RWPE2 (cell line): ENCODE measurements at places on chromosomes 7 and 10.

DNA sequence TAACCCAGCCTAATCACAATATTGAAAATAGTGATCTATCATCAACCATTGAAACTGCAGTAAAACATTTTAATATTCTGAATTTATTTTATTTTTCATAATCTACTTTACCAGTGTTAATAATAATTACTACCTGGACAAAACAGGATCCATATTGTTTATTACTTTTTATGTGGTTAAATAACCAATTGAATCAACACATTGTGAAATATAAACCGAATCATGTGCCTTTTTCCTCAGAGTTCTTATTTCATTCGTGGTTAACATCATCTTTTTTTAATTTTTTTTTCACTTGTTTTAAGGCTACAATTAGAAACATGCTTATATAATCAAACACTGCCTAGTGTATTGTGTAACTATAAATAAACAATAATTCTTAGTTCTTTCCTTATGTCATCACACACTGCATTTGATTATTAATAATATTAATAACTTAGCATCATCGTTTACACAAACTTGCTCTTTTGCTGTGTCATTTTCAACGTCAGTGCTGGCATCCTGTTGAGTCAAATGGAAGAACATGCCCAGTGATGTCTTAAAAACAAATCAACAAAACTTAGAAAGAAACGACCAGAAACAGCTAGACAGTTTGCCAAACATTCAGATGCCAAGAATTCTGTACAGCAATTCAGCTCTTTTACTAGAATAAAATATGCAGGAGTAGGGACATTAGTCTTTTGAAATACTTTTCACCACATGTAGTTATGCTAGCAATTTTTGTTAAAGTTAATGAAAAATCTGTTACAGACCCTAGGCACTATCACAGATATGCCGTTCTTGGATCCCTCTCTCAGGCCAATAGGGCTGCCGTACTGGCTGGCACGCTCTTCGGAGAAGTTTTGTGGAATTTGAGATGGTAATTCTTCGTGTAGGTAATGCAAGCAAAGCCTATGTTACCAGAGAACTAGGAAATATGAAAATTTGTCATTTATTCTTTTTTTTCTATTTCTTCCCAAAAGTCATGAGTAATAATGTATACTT, 330.4 kb upstream of the SEMA3A start:
- no peak overlapping the region for H3K4me3 ChIP-seq
- no peaks in the 10 kb centered on the region for H3K27me3 ChIP-seq

DNA sequence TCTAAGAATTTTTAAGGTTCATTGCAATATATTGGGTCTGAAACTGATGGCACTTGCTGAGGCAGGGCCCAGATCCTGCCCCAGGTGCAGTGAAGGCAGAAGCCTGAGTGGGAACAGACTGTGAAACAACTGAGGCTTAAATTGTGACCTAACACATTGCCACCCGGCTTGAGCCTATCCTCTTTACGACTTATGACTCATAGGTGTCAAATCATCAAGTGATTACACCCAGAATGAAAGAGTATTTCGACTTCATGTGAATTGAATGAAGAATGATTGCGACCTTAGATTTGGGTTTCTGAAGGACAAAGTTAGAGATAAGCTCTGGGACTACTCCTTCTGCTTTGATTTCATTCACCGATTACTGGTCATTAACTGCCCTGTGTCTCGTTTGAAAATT, 200.9 kb downstream of the CREB5 start:
- H3K4me3 ChIP-seq: no peak overlapping the region
- peak overlapping the region; percentile 71 for H3K27ac ChIP-seq
- DNase-seq: no peak
- H3K4me1 ChIP-seq: peaks cover 39% of the 10 kb centered on the region
- no peaks in the 10 kb centered on the region for H3K27me3 ChIP-seq

- H3K27me3 ChIP-seq: no peaks in the 10 kb centered on the region
- H3K27ac ChIP-seq: no peak overlapping the region
- peak overlapping the region; percentile 3 for H3K4me3 ChIP-seq
- peaks cover 12% of the 10 kb centered on the region for H3K4me1 ChIP-seq
Measured at GRCh38 chr7:909358-910329, 33.3 kb downstream of the GET4 start.

DNA sequence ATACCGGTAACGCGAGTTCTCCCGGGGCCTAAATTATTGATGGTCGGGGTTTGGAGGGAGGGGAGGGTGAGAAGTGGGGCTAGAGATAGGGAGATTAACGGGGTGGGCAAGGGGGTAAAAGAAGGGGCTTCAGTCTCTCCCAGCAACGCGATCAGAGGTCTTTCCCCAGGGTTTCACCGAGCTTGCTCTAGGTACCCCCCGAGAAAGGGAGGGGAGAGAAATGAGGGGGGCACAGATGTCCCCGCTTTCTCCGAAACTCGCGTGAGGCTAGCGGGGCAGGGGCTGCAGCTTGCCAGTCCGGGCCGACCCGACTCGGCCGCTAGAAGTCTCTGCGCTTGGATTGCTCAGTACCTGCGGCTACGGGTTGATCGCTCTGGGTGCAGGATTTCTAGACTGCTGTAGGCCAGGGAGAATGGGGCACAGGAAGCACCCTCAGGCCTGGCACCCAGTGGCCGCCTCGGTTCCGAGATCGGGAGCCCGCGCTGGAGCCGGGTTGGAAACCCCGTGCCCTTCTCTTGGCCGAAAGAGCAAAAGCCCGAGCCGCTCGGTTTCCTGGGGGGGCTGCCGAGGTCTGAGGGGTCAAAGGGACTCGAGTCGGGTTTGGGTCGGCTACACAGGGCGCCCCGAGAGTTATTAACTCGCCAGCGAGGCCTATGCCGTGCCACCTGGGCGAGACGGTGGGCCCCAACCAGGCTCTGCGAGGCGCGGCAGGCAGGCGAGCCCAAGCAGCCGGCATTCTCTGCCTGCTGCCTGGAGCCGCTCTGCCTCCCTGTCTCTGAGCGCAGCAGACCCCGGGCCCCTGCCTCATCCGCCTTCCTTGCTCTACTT, 3.1 kb downstream of the PAX2 start:
- H3K27me3 ChIP-seq: peaks cover 100% of the 10 kb centered on the region
- H3K27ac ChIP-seq: no peak overlapping the region
- no peaks in the 10 kb centered on the region for H3K36me3 ChIP-seq
- no peak for DNase-seq
- no peak overlapping the region for H3K4me3 ChIP-seq
- H3K4me1 ChIP-seq: no peaks in the 10 kb centered on the region

GRCh38 chr7:128409596-128410450, at the start of gene IMPDH1:
Gene IMPDH1, minus strand, starts transcription at chr7:128409982. Its CDS starts 81 bp downstream, at chr7:128409901.
- H3K27ac ChIP-seq: peak within 1 kb of the TSS; percentile 34
- no peaks in the 10 kb centered on the region for H3K4me1 ChIP-seq
- no peaks in the 10 kb centered on the region for H3K27me3 ChIP-seq
- H3K4me3 ChIP-seq: peak within 1 kb of the TSS; percentile 49
- DNase-seq: peak; percentile 84

DNA sequence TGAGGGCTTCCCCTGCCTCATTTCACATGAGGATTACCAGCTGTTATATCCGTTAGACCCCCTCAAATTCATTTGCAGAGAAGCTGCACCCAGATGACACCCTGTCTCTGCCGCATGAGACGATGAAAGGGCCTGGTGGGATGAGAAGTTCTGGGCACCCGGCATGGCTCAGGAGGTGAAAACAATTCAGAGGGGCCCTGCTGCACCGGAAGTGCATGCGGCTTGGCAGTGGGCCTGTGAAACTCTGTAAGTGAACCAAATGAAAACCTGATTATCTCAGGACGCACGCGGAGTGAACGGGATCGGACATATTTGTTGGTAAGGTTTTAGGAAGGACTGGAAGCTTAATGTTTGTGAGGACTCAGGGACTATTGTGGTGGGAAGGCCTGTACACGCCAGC, 511.2 kb downstream of the TCERG1L start:
- no peaks in the 10 kb centered on the region for H3K4me1 ChIP-seq
- no peak for DNase-seq

DNA sequence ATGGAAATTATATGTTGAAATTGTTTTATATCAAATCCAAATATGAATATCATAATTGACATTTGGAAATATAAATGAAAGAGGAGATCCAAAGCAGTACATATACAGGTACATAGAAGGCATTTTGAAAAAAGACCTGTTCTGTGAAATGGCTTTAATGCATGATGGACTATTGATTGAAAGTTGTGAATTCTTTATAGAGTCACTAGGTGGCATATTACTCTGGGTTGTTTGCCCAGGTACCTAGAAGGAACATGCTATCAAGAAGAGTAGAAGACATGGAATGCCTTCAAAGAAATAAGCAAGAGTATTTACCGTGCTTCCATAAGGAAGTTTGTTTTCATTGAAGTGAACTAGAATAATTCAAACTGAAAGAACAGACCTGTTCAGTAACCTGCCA, 160.0 kb upstream of the ANK3 start:
- H3K4me1 ChIP-seq: no peaks in the 10 kb centered on the region
- no peak overlapping the region for H3K4me3 ChIP-seq
- H3K27me3 ChIP-seq: no peaks in the 10 kb centered on the region
- no peak overlapping the region for H3K27ac ChIP-seq
- no peak for DNase-seq
- no peaks in the 10 kb centered on the region for H3K36me3 ChIP-seq

DNA sequence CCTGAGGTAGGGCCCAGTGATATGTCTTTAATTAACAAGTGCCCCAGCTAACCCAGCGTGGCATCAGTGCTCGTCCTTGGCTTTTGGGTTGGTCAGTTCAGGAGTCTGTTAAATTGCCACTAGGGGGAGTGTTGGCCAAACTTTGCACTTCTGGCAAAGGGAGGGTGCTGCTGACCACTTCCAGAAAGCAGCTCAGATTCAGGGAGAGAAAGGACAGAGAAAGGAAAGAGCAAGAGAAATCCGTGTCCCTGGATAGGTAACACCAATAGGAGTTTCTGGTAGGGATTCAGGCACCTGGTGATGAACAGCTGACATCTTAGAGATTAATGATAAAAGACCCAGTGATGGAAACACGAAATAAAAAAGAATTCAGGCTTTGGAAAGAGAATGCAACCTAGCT, 243.1 kb upstream of the AOAH start:
- no peaks in the 10 kb centered on the region for H3K4me1 ChIP-seq
- DNase-seq: no peak
- no peaks in the 10 kb centered on the region for H3K36me3 ChIP-seq
- no peak overlapping the region for H3K27ac ChIP-seq

GRCh38 chr7:155594163-155594732, 47.9 kb upstream of the CNPY1 start:
- no peak overlapping the region for H3K27ac ChIP-seq
- no peaks in the 10 kb centered on the region for H3K36me3 ChIP-seq
- no peak overlapping the region for H3K4me3 ChIP-seq
- DNase-seq: no peak
- H3K27me3 ChIP-seq: no peaks in the 10 kb centered on the region

- no peaks in the 10 kb centered on the region for H3K27me3 ChIP-seq
- peak overlapping the region; percentile 89 for H3K27ac ChIP-seq
- DNase-seq: no peak
- no peaks in the 10 kb centered on the region for H3K36me3 ChIP-seq
- H3K4me1 ChIP-seq: peaks cover 28% of the 10 kb centered on the region
Measured at GRCh38 chr7:157293413-157293788, 43.4 kb upstream of the DNAJB6 start.

DNA sequence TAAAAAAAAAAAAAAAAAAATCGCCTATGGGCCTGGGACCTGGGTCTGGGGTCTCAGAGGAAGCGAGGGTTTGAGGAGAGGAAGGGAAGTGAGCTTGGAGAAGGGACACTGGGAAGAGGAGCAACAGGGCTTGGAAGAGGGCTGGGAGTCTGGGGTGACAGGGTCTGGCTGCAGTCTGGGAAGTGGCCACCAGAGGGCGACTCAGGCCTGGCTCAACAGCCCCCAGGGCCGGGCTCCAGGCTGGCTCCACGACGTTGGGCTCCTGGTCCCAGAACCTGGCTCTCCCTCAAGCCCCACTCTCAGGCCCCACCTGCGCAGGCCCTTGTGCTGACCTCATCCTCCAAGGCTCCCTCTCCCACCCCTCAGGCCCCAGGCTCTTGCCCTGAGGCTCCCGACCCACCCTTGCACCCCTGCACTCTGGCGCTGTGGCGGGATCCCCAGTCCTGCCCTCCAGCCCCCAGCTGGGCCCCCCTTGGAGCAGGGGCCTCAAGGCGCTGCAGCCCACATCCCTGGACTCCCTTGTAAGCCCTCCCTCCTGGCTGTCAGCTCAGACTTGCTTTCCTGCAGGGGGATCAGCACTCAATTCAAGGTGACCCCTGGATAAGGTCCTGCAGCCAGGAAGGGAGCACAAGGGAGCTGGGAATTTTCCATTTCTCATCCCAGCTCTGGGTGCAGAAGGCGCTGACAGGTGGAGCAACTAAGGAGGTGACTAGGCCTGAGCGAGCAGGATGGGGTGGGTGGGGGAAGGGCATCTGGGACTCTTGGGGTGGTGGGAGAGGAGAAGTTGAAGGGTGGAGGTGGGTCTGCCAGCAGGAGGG, 5.4 kb upstream of the SPACDR start:
- H3K27ac ChIP-seq: no peak overlapping the region
- H3K4me3 ChIP-seq: no peak overlapping the region
- peaks cover 16% of the 10 kb centered on the region for H3K36me3 ChIP-seq
- no peaks in the 10 kb centered on the region for H3K4me1 ChIP-seq

GRCh38 chr10:62305813-62306212, 37.2 kb upstream of the RTKN2 start:
- no peak overlapping the region for H3K4me3 ChIP-seq
- H3K36me3 ChIP-seq: no peaks in the 10 kb centered on the region
- H3K4me1 ChIP-seq: no peaks in the 10 kb centered on the region
- H3K27ac ChIP-seq: no peak overlapping the region
- H3K27me3 ChIP-seq: no peaks in the 10 kb centered on the region

GRCh38 chr7:41205600-41205999, 497.3 kb downstream of the INHBA start:
- DNase-seq: no peak
- H3K27me3 ChIP-seq: peaks cover 3% of the 10 kb centered on the region
- H3K27ac ChIP-seq: no peak overlapping the region
- H3K4me3 ChIP-seq: no peak overlapping the region

GRCh38 chr7:55046582-55047342, 27.9 kb downstream of the EGFR start:
- no peak overlapping the region for H3K4me3 ChIP-seq
- H3K4me1 ChIP-seq: peaks cover 98% of the 10 kb centered on the region
- H3K27ac ChIP-seq: peak overlapping the region; percentile 96

GRCh38 chr10:66228887-66229286, 696.9 kb upstream of the LRRTM3 start:
- no peaks in the 10 kb centered on the region for H3K4me1 ChIP-seq
- H3K27ac ChIP-seq: no peak overlapping the region
- no peaks in the 10 kb centered on the region for H3K27me3 ChIP-seq
- DNase-seq: no peak
